ENCODE measurements at places on chromosomes 3 and 15. TPM values are rescaled to one million over a fixed set of nuclear protein-coding genes. Genes with fewer than 3 reads are reported as not detected.

The GOLGA6C gene
- polyA plus RNA-seq, result not detected

The TRIM71 gene
- not detected for polyA plus RNA-seq

The SAMMSON gene
- not detected for polyA plus RNA-seq

The LDHAL6B gene
- polyA plus RNA-seq, result not detected

The CFAP161 gene
- polyA plus RNA-seq, result not detected

The FGF12 gene
- polyA plus RNA-seq, result not detected

The ITGB5 gene
- 0.70 TPM for polyA plus RNA-seq

The HDGFL3 gene
- polyA plus RNA-seq, result 9.4 TPM

The ATP13A5 gene
- not detected for polyA plus RNA-seq

The A4GNT gene
- polyA plus RNA-seq, result not detected

The STAC gene
- polyA plus RNA-seq, result not detected

The CFAP44 gene
- polyA plus RNA-seq, result 0.74 TPM

The SLC27A2 gene
- polyA plus RNA-seq, result 0.17 TPM

The IL5RA gene
- not detected for polyA plus RNA-seq

The WDR72 gene
- polyA plus RNA-seq, result not detected

The NPAP1 gene
- not detected for polyA plus RNA-seq

The SAXO2 gene
- polyA plus RNA-seq, result not detected

The ANKRD63 gene
- polyA plus RNA-seq, result not detected

The VEPH1 gene
- polyA plus RNA-seq, result not detected

The EOGT gene
- 10.5 TPM for polyA plus RNA-seq

The KIF23 gene
- not detected for polyA plus RNA-seq

The C3orf20 gene
- polyA plus RNA-seq, result not detected

The ACTL6A gene
- 56.3 TPM for polyA plus RNA-seq

The TF gene
- not detected for polyA plus RNA-seq

The ARPC4 gene
- polyA plus RNA-seq, result 205 TPM

The EIF3J gene
- 19.3 TPM for polyA plus RNA-seq

The PYDC2 gene
- polyA plus RNA-seq, result not detected

The RAD51 gene
- 0.34 TPM for polyA plus RNA-seq

The OR5K4 gene
- not detected for polyA plus RNA-seq

The ITGA11 gene
- not detected for polyA plus RNA-seq

The PLSCR2 gene
- polyA plus RNA-seq, result not detected

The GPR176 gene
- polyA plus RNA-seq, result not detected

The ARHGEF3 gene
- polyA plus RNA-seq, result 78.8 TPM

The SH3GL3 gene
- polyA plus RNA-seq, result not detected

The NR2E3 gene
- polyA plus RNA-seq, result not detected
